Activated naive CD8-positive, alpha-beta T cell treated with anti-CD3 and anti-CD28 coated beads for 36 hours (primary cell): ENCODE measurements at places on chromosomes 13 and 19. TPM values are rescaled to one million over a fixed set of nuclear protein-coding genes. Genes with fewer than 3 reads are reported as not detected.

The NDUFA13 gene
- total RNA-seq, result 306 TPM

The TNNI3 gene
- total RNA-seq, result 0.25 TPM

The FCER2 gene
- 1.7 TPM for total RNA-seq

The ZNF888 gene
- 6.1 TPM for total RNA-seq

The SOHLH2 gene
- total RNA-seq, result not detected

The ATP11A gene
- total RNA-seq, result 32.5 TPM

The ZNF493 gene
- total RNA-seq, result 10.4 TPM

The CYP4F3 gene
- total RNA-seq, result 0.06 TPM

The DAND5 gene
- total RNA-seq, result not detected

The ADGRE3 gene
- total RNA-seq, result not detected

The ZNF560 gene
- 0.60 TPM for total RNA-seq

The SCN1B gene
- 0.45 TPM for total RNA-seq

The MEIS3 gene
- not detected for total RNA-seq

The CGB8 gene
- total RNA-seq, result not detected
